ENCODE measurements at places on chromosomes 5 and 9. TPM values are rescaled to one million over a fixed set of nuclear protein-coding genes. Genes with fewer than 3 reads are reported as not detected.

DNA sequence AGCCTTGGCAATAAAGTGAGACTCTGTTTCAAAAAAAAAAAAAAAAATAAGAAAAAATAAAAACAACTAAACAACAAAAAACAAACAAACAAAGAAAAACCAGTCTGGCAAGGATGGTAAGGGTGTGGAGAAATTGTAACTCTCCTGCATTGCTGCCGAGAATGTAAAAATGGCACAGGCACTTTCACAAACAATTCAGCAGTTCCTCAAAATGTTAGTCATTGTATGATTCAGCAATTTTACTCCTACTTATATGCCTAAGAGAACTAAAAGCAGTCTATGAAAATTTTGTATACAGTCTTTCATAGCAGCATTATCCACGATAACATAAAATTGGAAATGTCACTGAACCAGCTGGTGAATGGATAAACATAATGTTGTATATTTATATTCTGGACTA lies 280.4 kb downstream of the CDH9 start:
- no peak for DNase-seq

GRCh38 chr5:174608631-174609097 lies 115.7 kb upstream of the MSX2 start:
- peak; percentile 69 for DNase-seq

- no peak for DNase-seq
Observed at GRCh38 chr9:76717613-76718012, 46.6 kb upstream of the PCA3 start.

GRCh38 chr5:88813244-88813643 lies 69.7 kb downstream of the MEF2C start:
- DNase-seq = no peak

- DNase-seq = no peak
Observed at GRCh38 chr5:168755548-168756093, 176.5 kb upstream of the PANK3 start.

LCN9 gene
- not detected for polyA plus RNA-seq

DNA sequence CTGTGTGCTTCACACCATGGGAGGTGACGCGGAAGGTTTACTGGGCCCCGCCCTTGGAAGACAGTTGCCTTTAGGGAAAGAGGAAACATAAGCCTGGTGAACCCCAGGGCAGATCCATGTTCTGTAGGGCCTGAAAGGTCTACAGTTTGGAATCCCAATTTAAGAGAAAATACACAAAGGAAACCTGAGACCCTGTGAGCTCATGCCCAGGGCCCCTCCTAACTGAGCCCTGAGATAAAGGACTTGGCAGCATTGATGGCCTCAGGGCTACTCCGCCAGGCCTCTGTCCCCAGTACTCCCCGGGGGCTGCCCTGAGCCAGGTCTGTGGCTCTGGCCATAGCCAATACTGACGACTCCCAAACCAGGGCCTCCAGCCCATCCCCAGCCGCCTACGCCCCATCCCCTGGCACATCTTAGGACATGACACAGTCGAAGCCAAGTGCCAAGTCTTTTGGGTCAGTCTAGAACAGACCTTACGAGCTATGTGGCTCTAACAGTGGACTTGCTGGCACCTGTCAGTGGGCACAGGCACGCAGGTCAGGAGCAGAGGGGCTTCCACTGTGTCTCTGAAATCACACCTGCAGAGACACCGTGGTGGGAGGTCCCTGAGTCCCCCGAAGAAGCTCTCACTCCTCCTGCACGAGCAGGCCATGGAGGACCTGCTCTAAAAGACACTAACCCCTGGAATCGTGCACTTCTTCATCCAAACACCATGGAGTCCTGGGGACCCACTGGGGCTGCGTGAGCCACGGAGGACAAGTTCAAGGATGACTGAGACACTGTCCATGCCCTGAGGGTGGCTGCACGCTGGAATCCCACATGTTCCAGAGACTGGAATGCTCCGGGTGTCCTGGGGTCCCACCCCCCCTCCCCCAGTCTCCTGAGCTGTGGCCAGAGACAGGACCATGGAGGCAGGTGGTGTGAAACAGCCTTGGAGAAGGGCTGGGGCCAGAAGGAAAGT lies 40.3 kb upstream of the BARHL1 start:
- no peak for DNase-seq

HSPA9 gene
- polyA plus RNA-seq = 190 TPM

DNA sequence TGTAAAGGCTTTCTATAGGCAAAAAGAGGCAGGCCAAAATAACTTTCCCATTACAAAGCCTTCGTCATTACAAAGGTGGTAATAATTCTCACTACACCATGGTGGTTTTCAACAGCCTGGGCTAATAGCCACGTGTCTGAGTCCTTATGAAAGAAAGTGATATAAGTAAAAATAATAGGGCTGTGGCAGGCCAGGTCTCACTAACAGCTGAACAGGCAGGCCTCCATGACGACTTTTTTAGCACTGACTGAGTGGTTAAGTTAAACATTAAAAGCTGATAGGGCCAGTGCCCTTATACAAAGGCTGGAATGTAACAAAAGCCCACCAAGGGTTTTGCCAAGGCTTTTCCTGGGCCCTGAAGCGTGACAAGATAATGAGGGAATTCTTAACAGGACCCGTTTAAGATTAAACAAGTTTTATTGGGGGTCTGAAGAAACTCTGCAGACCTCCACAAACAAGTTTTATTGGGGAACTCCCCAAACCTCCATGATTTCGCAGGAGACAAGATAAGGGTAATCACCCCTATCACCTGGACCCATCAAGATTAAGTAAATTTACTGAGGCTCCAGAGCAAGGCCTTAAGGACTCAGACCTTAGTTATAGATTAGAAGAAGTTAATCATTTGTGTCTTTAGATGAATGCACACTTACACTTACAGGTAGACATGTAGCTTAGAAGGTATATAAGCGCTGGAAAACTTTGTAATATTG lies 412.9 kb downstream of the CHSY3 start:
- peak; percentile 75 for DNase-seq

- no peak for DNase-seq
Observed at GRCh38 chr5:152549709-152550108, 144.6 kb upstream of the NMUR2 start.

DNA sequence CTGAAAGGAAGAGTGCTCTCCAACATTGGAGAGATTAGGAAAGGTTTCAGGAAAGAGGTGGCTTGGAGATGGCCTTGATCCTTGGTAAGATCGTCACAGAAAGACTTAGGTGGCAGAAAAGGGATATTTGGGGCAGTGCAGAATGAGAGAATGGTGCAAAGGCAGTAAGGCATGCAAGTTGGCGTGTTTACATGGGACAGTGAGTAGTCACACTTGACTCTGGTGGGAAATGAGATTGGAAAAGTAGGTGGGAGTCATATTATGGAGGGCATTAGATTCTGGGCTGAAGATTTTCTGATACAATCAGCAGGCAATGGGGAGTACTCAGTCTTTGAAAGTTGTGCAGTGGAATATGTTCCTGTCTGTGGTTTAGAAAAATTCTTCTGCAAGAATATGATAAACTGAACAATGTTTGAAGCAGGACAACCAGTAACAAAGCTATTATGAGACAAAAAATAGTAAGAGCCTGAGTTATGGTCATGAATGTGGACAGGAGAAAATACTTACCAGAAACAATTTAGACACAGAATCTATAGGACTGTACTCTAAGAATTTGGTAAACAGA lies 76.2 kb upstream of the ANKRD55 start:
- DNase-seq = no peak

DNA sequence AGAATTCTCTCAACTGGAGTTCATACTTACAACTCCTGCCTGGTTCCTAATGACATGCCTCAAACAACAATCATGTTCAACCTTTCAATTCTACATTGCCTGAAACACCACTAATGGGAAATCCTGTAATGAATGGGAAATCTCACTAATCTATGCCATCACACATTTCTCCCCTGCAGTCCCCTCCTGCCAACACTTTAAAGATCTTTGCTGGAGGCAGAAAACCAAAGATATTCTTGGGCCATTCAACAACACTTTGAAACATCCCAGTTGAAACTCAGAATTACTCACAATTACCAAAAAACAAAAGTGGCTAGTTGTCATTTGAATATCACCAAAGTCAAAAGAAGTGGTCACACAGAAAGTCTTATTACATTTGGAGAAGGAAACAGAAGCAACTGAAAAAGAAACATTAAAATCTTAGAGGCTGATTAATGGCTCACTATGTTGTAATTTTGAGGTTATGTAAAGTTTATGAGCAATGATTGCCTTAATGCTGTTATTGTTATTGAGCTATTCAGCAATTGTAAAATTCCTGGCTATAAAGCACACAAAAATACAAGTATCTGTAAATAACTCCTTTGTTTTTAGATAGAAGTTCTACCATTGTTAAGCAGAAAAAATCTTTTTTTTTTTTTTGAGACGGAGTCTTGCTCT lies 313.4 kb upstream of the SLC30A5 start:
- DNase-seq = no peak

DNA sequence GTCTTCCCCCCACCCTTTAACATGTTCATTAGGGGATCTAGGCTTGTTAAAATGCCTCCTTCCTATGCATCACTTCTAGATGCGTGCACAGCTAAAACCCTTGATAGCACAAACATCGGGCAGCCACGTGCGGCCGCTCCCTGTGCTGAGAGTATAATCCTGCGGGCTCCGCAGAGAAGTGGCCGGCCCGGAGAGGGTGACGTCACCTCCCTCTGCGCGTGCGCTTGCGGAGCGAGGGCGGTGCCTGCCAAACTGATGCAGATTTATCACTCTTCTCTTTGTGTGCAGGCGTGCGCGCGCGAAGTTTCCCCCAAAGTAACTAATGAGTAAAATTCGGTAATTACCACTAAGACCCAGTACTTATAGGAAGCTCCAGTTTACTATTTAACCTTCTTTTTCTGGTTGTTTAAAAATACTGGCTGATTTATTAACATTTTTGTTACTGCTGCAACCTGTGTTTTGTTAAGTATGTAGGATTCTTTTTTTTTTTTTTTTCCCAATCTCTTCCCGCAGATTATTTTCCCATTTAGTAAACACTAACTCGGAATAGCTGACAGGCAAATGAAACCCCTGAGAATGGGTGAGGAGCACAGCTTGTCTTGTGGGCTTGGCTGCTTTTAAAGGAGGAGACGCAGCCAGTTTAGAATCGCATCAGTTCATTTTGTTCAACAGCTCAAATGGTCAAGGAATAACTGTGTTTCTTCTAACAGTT lies 121.6 kb downstream of the TRIO start:
- DNase-seq = peak; percentile 93

PCDHGC4 gene
- 1.7 TPM for polyA plus RNA-seq

C9 gene
- polyA plus RNA-seq = 0.04 TPM

PDCD1LG2 gene
- polyA plus RNA-seq = 0.60 TPM

DNA sequence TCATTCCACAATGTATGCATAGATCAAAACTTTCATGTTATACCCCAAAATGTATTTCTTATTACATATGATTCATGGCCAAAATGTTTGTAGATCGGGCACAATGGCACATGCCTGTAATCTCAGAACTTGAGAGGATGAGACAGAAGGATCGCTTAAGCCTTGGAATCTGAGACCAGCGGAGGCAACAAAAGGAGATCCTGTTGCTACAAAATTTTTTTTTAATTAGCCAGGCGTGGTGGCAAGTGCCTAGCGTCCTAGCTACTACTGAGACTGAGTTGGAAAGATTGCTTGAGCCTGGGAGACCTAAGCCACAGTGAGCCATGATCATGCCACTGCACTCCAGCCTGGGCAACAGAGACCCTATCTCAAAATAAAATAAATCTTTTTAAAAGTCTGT lies 89.9 kb downstream of the MAPKAP1 start:
- no peak for DNase-seq

- DNase-seq = no peak
Observed at GRCh38 chr5:2320611-2321010, 430.9 kb downstream of the IRX2 start.

DNA sequence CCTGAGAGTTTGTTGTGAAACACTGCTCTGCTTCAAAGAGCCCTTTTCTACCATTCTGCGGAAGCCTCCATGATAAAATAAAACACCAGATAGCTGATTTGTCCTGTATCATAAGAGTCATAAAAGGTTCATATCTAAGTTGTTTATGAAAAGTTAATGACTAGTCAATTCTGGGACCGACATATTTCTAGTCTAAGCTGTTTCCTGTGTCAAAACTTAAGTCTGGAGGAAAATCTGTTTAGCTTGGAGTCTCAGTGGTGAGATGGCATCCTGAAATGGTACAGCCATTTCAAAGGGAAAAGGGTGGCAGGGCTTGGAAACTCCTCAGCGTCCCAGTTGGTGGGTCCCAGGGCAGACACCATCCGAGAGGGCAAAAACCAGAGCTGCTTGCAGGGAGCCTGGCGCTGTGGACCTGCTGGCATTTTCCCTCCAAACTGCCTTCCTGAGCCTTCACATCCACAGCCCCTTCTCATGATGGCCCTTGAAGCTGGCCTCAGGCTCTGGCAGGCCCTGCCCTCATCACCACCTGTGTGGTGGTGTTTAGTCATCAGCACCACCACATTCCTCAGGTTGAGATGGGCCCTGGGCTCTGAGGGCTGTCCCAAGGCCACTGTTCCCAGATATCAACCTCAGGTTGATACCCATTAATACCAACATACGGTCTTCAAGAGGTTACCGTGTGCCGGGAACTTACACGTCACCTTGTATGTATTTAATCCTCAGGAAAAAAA lies 184.0 kb downstream of the HSPA4 start:
- DNase-seq = no peak

ABO gene
- polyA plus RNA-seq = 19.6 TPM

CTSV gene
- polyA plus RNA-seq = 19.9 TPM

OSMR gene
- polyA plus RNA-seq = 5.9 TPM

- no peak for DNase-seq
Observed at GRCh38 chr5:38031304-38031703, 191.5 kb upstream of the GDNF start.

- DNase-seq = no peak
Observed at GRCh38 chr9:94149696-94150095, 65.4 kb downstream of the PTPDC1 start.
